Activated CD4-positive, alpha-beta memory T cell treated with anti-CD3 and anti-CD28 coated beads, Interleukin-2, amount 10 ng/mL, durations not matched to agents 7 days and 5 days (primary cell): ENCODE measurements at places on chromosomes 16 and 17. TPM values are rescaled to one million over a fixed set of nuclear protein-coding genes. Genes with fewer than 3 reads are reported as not detected.

DNA sequence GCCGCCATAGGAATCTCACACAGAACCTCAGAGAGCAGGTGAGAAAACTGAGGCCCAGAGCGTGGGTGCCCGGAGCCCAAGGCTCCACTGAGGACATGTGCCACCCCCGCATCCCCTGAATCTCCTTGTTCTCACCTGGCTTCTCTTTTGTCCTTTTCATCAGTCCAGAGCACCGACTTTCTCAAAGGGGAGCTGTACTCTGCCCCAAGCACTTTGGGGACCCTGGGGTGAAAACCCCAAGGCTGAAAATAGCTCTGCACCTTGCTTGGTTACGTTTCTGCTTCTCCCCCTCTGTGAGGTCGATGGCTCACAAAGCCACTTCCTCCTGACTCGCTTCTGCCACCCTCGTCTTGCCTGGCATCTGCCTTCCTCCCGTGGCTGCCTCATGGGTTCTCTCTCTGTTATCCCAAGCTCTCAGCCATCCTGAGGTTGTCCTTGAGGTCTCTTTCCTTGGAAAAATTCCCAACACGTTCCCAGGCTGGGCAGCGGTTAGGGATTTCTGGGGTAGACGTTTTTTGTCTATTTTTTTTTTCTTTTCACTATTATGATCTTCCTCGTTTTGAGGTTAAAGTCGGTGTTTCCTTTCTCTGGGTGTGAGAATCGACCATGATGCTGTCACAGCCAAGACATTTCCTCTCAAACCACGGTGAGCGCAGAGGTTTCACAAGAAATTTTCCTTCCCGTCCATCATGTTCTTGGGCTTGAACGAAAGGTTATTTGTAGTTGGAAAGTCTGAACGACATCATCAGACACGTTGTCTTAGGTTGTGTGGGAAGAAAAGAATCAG, 37.2 kb downstream of the IRF8 start:
- peaks cover 35% of the 10 kb centered on the region for H3K4me1 ChIP-seq
- H3K4me3 ChIP-seq, result peak overlapping the region; percentile 42
- H3K36me3 ChIP-seq, result no peaks in the 10 kb centered on the region

- no peaks in the 10 kb centered on the region for H3K36me3 ChIP-seq
- peaks cover 4% of the 10 kb centered on the region for H3K27me3 ChIP-seq
- H3K4me3 ChIP-seq, result no peak overlapping the region
- H3K27ac ChIP-seq, result no peak overlapping the region
- peaks cover 34% of the 10 kb centered on the region for H3K4me1 ChIP-seq
- DNase-seq, result no peak
These were observed 4.7 kb upstream of the SLC13A2 start for GRCh38 chr17:28468781-28469180.

GRCh38 chr16:50086176-50086575, 20.4 kb downstream of the HEATR3 start:
- peaks cover 2% of the 10 kb centered on the region for H3K4me1 ChIP-seq
- no peaks in the 10 kb centered on the region for H3K27me3 ChIP-seq
- H3K27ac ChIP-seq, result no peak overlapping the region
- peaks cover 54% of the 10 kb centered on the region for H3K36me3 ChIP-seq
- H3K4me3 ChIP-seq, result no peak overlapping the region
- DNase-seq, result no peak

DNA sequence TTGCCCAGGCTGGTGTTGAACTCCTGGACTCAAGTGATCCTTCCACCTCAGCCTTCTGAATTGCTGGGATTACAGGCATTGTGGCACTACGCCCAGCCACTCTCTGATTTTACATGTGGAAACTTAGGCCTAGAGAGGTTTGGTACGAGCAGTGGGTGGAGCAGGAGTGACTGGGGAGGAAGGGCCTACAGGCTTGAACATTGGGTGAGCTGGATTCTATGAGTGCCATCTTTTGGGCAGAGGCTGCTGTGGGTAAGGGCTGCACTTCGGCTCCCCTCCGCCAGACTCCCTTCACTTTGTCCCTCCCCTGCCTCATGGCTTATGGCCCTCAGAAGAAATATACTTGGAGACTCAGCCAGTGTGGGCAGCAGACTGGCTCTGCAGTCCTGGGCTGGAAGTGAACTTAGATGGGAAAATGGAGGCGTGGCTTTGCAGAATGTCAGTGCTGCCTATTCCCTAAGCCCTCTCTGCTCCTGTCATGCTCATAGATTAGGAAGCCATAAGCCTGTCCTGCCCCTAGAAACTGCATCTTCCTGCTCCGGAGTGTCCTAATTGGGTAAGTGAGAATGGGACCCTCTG, 9.5 kb upstream of the MRC2 start:
- H3K27me3 ChIP-seq, result no peaks in the 10 kb centered on the region
- H3K27ac ChIP-seq, result no peak overlapping the region
- H3K4me1 ChIP-seq, result no peaks in the 10 kb centered on the region
- H3K36me3 ChIP-seq, result peaks cover 14% of the 10 kb centered on the region
- DNase-seq, result no peak

GRCh38 chr17:79950306-79950705, 85.4 kb downstream of the TBC1D16 start:
- H3K36me3 ChIP-seq, result no peaks in the 10 kb centered on the region
- H3K4me3 ChIP-seq, result no peak overlapping the region
- no peak for DNase-seq
- no peak overlapping the region for H3K27ac ChIP-seq

DNA sequence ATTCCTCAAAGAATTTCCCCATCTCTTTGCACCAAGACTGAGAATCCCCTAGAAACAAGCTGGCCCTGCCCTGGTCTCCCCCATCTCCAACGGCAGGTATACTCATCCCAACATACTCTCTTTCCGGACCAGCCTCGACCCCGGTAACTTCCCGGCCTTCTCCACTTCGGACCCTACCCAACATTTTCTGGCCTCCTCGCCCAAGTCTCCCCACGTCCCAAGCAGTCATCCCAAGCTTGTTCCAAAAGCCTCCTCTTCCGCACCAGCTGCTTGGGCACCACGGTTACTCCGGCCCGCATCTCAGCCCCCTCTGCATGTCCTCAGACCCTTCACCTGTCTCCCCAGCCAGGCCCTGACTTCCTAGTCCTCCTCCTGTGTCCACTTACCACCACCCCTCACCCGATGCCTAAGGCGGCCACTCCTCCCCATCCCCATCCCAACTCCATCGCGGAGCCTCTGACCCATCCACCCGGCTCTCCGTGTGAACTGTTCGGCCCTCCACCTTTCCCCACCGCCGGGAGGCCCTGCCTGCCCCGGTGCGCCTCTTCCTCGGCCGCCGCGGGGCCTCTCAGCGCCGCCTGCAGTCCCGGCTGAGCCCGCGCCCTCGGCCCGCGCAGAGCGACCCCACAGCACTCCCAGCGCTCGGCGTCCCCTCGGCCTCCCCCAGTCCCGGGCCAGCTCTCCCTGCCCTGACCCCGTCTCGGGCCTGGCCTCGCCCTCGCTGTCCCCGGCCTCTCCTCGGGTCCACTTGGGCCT, 994 bp downstream of the PITPNA start:
- H3K4me1 ChIP-seq, result peaks cover 41% of the 10 kb centered on the region
- H3K27ac ChIP-seq, result no peak overlapping the region
- H3K36me3 ChIP-seq, result peaks cover 4% of the 10 kb centered on the region
- peaks cover 5% of the 10 kb centered on the region for H3K27me3 ChIP-seq
- peak; percentile 39 for DNase-seq

GRCh38 chr17:44981221-44981968, 13.3 kb upstream of the C1QL1 start:
- H3K27ac ChIP-seq, result no peak overlapping the region
- DNase-seq, result no peak
- H3K27me3 ChIP-seq, result peaks cover 38% of the 10 kb centered on the region
- H3K4me3 ChIP-seq, result no peak overlapping the region
- H3K36me3 ChIP-seq, result no peaks in the 10 kb centered on the region

- H3K4me1 ChIP-seq, result peaks cover 65% of the 10 kb centered on the region
- peak within 1 kb of the TSS; percentile 95 for H3K4me3 ChIP-seq
- peaks cover 47% of the 10 kb centered on the region for H3K36me3 ChIP-seq
- no peaks in the 10 kb centered on the region for H3K27me3 ChIP-seq
- DNase-seq, result peak; percentile 82
- H3K27ac ChIP-seq, result peak within 1 kb of the TSS; percentile 98
These were observed at the start of gene TLCD1 for GRCh38 chr17:28726226-28726626. Gene TLCD1, minus strand, starts transcription at chr17:28726233. Its CDS starts 136 bp downstream, at chr17:28726097.

- peak overlapping the region; percentile 57 for H3K27ac ChIP-seq
- no peaks in the 10 kb centered on the region for H3K36me3 ChIP-seq
- peaks cover 2% of the 10 kb centered on the region for H3K27me3 ChIP-seq
- peak; percentile 27 for DNase-seq
- H3K4me1 ChIP-seq, result peaks cover 43% of the 10 kb centered on the region
- H3K4me3 ChIP-seq, result peak overlapping the region; percentile 71
These were observed 848 bp downstream of the CES3 start for GRCh38 chr16:66961914-66962313.

DNA sequence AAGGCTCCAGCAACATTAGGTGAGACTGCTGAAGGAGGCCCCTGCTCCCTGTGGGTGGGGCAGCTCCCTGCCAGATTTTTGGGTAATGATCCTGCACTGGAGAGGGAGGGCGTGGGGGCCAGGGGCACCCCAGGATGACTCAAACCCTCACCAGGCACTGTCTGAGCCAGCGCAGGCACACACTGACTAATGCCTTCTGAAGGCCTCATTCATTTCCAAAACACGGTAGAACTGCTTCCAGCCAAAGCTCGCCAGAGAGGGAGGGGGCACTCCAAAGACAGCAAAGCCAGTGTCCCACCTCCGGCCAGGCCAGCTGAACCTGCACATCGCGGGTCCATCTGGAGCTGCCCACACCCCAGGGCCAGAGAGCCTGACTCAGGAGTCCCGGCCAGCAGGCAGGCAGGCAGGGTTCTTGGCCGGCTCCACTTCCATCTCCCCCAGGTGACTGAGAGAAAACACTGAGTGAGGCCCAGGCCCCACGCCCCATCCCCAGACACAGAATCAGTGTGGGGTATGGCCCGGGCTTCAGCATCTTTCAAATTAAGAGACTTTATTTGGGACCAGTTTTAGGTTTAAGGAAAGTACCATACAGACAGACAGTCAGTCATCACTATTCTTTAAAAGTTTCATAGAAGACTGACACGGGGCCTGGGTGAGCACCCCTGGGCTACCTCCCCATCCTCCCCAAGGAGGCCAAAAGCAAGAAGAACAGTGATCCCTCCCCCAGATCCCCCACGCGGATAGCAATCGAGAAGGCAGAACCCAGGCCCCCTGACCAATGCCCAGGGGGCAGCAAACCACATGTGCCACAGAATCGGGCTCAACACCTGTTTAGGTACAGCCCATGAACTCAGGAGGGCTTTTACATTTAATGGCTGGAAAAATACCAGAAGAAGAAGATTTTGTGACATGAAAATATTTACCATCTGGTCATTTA, 2.3 kb downstream of the PIEZO1 start:
- H3K4me3 ChIP-seq, result peak overlapping the region; percentile 94
- peak overlapping the region; percentile 97 for H3K27ac ChIP-seq
- DNase-seq, result peak; percentile 75
- H3K4me1 ChIP-seq, result peaks cover 55% of the 10 kb centered on the region
- peaks cover 24% of the 10 kb centered on the region for H3K36me3 ChIP-seq

GRCh38 chr17:13562271-13562800, 39.4 kb downstream of the HS3ST3A1 start:
- no peaks in the 10 kb centered on the region for H3K36me3 ChIP-seq
- H3K4me3 ChIP-seq, result no peak overlapping the region
- H3K4me1 ChIP-seq, result peaks cover 5% of the 10 kb centered on the region
- H3K27me3 ChIP-seq, result no peaks in the 10 kb centered on the region

DNA sequence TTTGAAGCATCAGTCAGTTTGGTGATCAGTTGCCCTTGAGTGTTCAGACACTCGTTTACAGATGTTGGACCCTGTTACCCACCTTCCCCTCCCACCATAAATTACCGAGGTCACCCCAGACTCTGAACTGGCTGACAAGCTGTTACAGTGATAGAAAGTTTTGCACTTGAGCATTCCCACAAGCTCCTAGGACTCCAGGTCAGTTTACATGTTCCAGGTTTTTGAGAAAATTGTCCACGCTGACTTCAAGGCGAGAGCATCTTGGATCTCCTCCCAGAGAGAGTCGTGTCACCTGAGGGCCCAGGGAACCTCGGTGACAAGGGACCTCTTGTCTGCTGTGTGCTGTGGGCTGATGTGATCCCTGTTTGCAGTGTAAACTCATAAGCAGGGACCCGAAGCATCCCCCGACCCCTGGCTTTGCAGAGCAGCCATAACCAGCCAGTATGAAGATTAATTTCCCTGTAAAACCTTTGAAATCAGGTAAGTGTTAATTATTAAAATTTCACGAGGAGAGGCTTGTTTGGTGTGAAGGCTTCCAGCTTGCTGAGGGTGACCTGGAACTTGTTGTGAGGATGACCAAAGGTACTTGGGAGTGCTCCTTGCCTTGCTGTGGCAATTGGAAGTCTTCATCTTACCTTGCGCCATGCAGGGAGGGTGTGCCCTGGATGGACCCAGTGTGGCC, 91.2 kb downstream of the CMIP start:
- no peak overlapping the region for H3K4me3 ChIP-seq
- no peak overlapping the region for H3K27ac ChIP-seq

GRCh38 chr17:9432134-9432885, 143.3 kb downstream of the STX8 start:
- H3K27ac ChIP-seq, result no peak overlapping the region
- peaks cover 20% of the 10 kb centered on the region for H3K4me1 ChIP-seq
- peaks cover 4% of the 10 kb centered on the region for H3K36me3 ChIP-seq
- no peak overlapping the region for H3K4me3 ChIP-seq

- no peak overlapping the region for H3K4me3 ChIP-seq
- H3K4me1 ChIP-seq, result peaks cover 17% of the 10 kb centered on the region
- H3K27me3 ChIP-seq, result peaks cover 45% of the 10 kb centered on the region
- H3K27ac ChIP-seq, result peak overlapping the region; percentile 38
These were observed 30.1 kb upstream of the BAHCC1 start for GRCh38 chr17:81365148-81365600.

- H3K36me3 ChIP-seq, result no peaks in the 10 kb centered on the region
- peaks cover 7% of the 10 kb centered on the region for H3K27me3 ChIP-seq
- peaks cover 31% of the 10 kb centered on the region for H3K4me1 ChIP-seq
These were observed 28.8 kb upstream of the ST6GALNAC1 start for GRCh38 chr17:76672270-76672851.

GRCh38 chr16:50996166-50996829, 154.8 kb downstream of the SALL1 start:
- no peak for DNase-seq
- H3K27me3 ChIP-seq, result no peaks in the 10 kb centered on the region
- no peak overlapping the region for H3K27ac ChIP-seq
- H3K4me3 ChIP-seq, result no peak overlapping the region

GRCh38 chr16:81623365-81624102, 155.6 kb upstream of the PLCG2 start:
- H3K36me3 ChIP-seq, result peaks cover 10% of the 10 kb centered on the region
- peak overlapping the region; percentile 12 for H3K27ac ChIP-seq
- no peak overlapping the region for H3K4me3 ChIP-seq
- peaks cover 33% of the 10 kb centered on the region for H3K4me1 ChIP-seq
- H3K27me3 ChIP-seq, result no peaks in the 10 kb centered on the region
- DNase-seq, result peak; percentile 69

Gene STH
- not detected for total RNA-seq

Gene ZSCAN10
- total RNA-seq, result not detected

Gene PRSS33
- not detected for total RNA-seq

Gene P2RX5
- 31.1 TPM for total RNA-seq

Gene CTF1
- 0.20 TPM for total RNA-seq

Gene DNAI2
- 3.1 TPM for total RNA-seq

Gene HSPB9
- 0.18 TPM for total RNA-seq

Gene OTOA
- total RNA-seq, result 0.18 TPM
